Activated CD8-positive, alpha-beta memory T cell treated with anti-CD3 and anti-CD28 coated beads for 4 hours (primary cell): ENCODE measurements at places on chromosomes 4 and X.

DNA sequence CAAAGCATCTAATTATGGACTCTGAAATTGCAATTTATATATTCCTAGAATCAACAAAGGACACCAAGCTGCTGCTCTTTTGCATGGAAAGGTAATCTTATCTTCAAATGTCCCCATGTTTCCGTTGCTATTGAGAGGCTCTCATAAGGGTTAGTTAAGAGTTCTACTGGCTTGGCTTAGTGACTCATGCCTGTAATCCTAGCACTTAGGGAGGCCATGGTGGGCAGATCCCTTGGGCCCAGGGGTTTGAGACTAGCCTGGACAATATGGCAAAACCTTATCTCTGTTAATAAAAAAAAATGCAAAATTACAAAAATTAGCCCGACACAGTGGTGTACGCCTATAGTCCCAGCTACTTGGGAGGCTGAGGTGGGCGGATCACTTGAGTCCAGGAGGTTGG, 93.4 kb upstream of the RAPGEF2 start:
- DNase-seq, result no peak

DNA sequence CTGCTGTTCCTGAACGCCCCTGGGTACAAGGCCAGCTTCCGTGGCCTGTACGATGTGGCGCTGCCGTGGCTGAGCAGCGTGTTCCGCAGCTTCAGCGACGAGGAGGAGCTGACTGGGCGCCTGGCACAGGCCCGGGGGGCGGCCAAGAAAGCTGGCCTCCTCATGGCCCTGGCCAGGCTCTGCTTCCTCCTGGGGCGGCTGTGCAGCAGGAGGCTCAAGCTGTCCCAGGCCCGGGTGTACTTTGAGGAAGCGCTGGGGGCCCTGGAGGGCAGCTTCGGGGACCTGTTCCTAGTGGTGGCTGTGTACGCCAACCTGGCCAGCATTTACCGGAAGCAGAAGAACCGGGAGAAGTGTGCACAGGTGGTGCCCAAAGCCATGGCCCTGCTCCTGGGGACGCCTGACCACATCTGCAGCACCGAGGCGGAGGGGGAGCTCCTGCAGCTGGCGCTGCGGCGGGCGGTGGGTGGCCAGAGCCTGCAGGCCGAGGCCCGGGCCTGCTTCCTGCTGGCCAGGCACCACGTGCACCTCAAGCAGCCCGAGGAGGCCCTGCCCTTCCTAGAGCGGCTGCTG, 28.2 kb downstream of the SH3TC1 start:
- no peak for DNase-seq

DNA sequence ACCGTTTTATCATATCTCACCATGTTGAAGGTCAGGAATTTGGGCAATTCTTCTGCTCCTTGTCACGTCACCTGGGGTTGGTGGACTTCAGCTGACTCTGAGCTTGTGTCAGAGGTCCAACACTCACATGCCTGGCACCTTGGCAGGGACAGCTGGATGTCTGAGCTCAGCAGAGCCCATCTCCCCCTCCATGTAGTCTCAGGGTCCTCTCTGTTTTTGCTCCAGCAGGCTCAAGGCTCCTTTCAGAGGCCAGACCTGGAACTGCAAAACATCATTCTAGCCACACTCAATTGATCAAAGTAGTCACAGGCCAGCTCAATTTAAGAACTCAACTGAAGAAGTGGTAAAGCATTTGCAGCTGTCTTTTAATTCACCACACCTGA, 45.4 kb downstream of the EDNRA start:
- no peak for DNase-seq

DNA sequence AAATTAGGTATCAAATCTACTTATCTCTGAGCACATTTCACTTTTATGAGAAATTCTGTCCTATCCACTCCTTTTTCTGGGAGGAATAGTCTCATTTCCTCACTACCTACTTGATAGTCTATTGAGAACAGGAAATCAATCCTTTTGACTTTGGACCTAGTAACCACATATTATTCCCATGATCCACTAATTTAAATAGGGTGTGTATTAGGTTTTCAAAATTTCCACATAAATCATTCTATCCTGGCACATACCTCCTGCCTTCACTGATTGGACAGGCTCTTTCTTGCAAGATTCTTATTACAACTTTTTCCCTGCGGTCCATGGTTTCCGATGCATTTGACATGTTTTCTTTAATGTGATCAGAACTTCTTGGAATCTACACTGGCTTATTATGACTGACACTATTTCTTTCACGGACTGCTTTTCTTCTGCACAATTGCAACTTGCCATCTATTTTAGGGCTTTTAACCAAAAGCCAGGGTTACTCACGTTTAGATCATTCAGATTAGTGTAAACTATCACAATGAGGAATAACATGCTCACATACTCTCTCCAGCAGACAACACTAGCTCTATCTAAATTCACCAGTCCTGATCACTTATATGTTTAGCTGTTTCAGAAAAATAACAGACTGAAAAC, 419.9 kb upstream of the SLIT2 start:
- DNase-seq, result no peak

DNA sequence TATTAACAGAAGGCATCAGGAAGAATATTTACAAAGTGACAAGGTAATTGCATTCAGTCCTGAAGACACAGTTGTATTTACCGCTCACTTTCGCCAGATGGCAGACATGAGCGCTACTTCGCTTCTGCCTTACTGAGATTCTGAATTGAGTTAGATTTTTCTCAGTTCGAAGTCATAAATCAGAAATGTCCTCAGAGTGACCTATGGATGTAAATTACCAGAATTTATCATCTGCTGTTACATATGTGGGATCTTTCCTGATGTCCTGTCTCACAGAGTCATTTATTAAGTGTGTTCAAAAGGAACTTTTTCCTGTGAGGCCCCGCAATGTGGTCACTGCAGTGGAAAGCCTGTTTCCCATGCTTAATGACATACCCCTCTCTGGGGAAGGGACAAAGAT, 97.3 kb upstream of the DCLK2 start:
- no peak for DNase-seq
